ENCODE measurements at places on chromosomes 7 and 10.

GRCh38 chr7:29304756-29305155 is 110.2 kb downstream of the CHN2 start:
- DNase-seq: no peak

DNA sequence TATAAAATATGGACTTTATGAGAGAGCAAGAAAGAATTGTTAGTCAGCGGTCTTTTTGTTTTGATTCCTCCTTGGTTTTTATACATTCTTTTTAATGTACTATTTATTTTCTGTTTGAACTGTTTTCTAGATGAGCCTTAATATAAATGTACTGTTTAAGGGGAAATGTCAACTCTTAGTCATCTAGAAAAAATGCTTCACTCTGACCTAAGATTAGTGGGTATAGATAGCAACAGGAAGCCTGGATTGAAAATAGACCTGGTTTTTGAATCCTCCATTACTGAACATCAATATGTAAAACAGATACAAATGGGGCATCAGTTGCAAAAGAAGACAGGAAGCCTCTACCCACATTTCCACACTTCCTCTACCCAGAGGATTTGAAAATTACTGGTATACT is 87.8 kb downstream of the CHRM2 start:
- peak; percentile 34 for DNase-seq

GRCh38 chr7:107322015-107322414 is 147.8 kb upstream of the GPR22 start:
- DNase-seq: no peak

GRCh38 chr7:91240376-91240941 is 23.8 kb upstream of the FZD1 start:
- no peak for DNase-seq

GRCh38 chr10:120825878-120826769 is 25.0 kb upstream of the WDR11 start:
- DNase-seq: peak; percentile 60

DNA sequence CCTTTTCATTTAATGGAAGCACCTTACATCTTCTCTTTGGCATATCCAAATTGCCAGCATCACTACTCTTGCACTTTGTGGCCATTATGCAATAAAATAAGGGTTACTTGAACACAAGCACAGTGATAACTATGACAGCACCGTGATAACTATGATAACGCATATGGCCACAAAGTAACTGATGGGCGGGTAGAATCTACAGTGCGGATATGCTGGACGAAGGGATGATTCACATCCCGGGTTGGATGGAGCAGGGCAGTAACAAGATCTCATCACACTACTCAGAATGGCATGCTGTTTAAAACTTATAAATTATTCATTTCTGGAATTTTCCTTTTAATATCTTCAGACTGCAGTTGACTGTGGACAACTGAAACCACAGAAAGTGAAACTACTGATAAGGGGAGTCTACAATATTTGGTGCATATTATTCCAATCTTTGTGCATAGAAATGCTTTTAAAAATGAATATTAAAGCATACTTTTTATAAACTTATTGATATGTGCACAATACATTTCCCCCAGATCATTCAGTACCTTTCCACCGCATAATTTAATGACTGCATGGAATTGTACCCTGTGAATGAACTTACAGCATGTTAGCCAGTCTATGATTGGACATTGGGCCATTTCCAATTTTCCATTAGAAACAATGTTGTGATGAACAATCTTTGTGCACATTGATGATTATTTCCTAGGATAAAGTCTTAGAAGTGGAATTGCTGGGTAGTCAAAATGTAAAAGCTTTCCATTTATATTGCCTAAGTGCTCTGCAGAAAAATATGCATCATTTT is 136.4 kb downstream of the WNT2 start:
- no peak for DNase-seq

- DNase-seq: no peak
Observed at GRCh38 chr10:47184273-47184672, 115.7 kb upstream of the GDF10 start.

DNA sequence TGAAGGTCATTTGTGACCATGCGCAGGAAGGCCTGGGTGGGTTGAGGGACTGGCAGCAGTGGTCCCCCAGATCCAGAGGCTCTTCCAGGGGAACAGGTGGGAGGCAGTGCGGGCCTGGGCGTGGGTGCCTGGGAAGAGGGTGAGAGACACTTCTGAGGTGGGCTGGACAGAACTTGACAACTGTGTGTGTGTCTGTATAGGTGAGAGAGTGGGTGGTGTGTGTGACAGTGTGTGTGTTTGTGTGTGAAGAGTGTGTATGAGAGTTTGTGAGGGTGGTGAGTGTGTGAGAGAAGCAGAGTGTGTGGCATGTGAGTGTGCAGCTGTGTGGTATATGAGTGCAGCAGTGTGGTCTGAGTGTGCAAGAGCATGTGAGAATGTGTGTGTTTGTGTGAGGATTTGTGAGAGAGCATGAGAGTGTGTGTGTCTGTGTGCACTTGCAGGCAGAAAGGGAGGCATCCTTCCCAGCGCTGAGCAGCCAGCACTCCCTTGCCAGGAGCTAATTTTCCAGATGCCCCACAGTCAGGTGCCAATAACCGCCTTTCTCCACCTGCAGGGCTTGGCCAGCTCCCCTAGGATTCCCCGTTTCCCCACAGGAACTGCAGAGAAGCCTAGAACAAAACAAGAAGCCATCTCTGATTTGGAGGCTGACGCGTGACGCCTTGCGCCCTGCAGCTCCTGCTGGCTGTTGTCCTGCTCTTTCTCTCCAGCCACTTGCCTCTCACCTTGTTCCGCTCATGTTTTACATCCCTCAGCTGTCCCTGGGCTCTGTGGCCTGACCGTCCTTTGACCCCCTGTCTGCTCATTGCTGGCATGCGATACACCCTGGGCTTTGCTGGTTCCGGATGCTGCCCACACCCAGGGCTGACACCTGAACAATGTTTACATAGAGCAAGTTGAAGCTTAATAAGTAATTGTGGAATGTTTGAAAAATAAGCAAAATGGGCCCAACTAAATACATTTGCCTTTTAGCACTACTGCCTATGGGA is 88.0 kb downstream of the TMEM178B start:
- no peak for DNase-seq

- no peak for DNase-seq
Observed at GRCh38 chr10:28411648-28412047, 108.8 kb upstream of the MPP7 start.

DNA sequence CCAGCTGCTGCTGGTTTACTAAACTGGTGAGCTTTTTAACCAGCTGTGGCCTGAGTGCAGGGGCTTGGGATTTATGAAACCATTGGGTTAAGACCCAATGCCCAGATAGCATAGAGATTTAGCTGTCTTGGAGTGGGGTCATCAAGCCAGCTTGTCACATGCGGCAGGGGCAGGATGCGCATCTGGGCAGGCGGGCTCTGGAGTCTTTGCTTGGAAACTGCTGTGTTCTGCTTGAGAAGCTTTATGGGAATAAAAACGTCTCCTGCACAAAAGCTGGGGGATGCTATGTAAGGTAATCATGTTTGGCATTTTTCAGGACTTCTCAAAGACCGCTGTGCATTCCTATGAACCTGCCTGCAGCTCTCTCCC is 136.3 kb downstream of the MAPK8 start:
- DNase-seq: no peak

DNA sequence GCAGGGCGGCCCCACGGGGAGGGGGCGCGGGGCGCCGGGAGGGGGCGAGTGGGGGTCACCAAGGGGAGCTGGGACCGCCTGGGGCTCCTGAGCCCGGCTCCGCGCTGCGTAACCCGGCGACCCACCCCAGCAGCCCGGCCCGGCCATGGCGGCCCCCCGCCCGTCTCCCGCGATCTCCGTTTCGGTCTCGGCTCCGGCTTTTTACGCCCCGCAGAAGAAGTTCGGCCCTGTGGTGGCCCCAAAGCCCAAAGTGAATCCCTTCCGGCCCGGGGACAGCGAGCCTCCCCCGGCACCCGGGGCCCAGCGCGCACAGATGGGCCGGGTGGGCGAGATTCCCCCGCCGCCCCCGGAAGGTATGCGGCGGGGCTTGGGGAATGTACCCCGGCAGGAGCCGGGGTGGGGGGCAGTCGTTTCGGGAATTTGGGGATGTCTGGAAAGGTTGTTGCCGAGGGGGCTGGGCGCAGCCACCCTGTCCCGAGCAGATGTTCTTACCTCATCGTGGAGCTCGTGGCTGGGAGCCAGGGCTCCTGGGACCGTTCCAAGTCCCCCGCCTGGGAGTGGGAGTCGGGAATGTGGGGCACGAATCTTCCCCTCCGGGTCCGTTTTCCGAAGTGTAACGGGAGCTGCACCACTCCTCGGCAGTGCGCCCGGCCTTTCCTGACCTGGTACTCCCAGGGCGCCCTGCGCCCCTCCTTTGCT is 431 bp downstream of the ZYX start:
- DNase-seq: no peak

GRCh38 chr7:139452958-139453672 is 30.4 kb downstream of the KLRG2 start:
- DNase-seq: no peak

- no peak for DNase-seq
Observed at GRCh38 chr10:112247791-112248190, 35.4 kb upstream of the TECTB start.

GRCh38 chr10:60570896-60571295 is 181.2 kb upstream of the ANK3 start:
- DNase-seq: no peak

GRCh38 chr7:78562191-78562590 is 763.6 kb downstream of the PHTF2 start:
- DNase-seq: no peak

DNA sequence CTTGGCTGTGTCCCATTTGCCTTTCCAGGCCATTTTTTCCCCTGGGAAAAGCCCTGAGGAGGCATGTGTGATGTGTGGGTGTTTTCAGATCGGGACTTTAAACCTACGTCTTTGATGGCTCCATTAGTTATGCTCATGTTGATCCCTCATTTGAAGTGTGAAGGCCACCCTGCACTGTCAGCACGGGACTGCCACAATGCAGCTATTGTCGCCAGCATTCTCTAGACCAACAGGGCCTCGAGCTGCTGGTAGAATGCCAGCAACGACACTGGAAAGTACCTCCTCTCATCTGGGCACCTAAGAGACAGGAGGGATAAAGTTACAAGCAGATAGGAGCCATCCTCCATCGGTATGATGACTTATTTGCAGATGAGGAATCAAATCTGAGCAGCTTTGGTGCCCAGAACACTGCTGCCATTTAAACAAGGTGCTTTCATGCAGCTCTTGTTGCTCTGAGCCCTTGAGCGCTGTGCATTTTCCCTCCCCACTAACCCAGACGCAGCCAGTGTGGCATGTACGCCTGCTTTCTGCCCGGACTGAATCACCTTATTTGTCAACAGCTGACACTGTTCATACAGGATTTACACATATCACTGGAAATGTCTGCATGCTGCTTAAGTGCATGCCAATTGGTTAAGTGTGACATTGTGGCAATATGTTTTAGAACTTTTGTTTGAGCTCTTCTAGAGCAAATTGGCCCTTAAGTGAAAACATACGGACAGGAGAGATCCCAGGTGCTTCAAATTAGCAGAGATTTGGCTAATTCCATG is 175.0 kb upstream of the PITRM1 start:
- DNase-seq: no peak

GRCh38 chr7:134750083-134751062 is 29.1 kb upstream of the CALD1 start:
- DNase-seq: no peak

GRCh38 chr7:123494193-123494796 is 40.1 kb downstream of the IQUB start:
- peak; percentile 58 for DNase-seq

DNA sequence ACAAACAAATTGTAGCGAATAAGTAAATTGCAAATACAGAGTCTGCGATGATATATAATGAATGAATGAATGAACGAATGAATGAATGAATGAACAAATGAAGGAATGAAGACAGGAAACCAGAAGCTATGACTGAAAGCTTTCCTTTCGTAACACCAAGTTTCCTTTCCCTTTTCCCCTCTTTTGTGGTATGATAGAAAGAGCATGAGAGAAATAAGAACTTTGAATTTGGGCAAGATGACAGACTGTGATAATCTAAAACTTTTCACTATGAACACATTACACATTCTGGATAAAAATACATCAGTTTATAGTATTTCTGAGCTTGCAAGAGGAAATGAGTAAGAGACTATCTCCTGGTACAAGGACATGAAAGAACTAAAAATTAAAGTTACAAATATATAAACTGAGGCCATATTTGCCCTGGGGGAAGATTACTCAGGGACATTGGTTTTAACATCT is 8.4 kb upstream of the UCN3 start:
- no peak for DNase-seq

GRCh38 chr7:90701021-90701420 is 104.9 kb downstream of the CDK14 start:
- no peak for DNase-seq

DNA sequence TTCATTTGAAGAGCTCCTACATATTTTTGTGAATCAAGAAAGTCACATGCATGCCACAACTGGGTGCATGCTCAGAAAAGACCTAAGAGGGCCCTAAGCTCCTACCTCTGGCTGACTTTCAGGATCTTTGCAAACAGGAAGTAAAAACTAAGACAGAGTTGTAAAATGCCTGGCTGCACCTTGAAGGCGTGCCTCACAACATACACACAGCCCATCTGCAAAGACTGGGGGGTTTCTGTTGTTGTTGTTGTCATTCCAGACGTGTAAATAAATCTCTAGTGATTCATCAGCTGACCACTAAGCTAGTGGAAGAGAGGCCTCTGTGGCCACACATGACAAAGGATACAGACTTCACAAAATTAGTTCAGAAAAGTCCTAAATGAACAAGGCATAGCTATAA is 31.8 kb downstream of the SMURF1 start:
- DNase-seq: no peak

- DNase-seq: no peak
Observed at GRCh38 chr7:98282703-98283102, 1.2 kb downstream of the BRI3 start.

DNA sequence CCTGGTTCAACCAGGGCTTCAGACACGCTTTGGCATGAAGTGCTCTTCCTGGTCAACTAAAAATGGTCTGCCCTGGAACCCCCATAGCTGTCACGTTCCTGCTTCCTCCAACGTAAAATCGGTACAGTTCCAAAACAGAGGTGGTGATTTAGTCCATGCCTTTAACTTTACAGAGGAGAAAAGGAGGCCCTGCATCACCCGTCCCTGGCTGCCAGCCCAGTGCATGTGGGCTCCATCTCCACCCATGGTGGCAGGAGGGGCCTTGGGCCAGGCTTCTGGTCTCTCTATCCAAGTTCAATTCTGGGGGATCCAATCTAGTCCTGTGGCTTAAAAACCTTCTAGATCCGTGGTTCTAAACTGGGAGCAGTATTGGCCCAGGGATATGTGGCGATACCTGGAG is 18.7 kb downstream of the ECHDC3 start:
- DNase-seq: no peak

GRCh38 chr7:157404845-157405481 is 68.2 kb downstream of the DNAJB6 start:
- no peak for DNase-seq

- DNase-seq: no peak
Observed at GRCh38 chr10:15211464-15211979, 43.0 kb upstream of the NMT2 start.

DNA sequence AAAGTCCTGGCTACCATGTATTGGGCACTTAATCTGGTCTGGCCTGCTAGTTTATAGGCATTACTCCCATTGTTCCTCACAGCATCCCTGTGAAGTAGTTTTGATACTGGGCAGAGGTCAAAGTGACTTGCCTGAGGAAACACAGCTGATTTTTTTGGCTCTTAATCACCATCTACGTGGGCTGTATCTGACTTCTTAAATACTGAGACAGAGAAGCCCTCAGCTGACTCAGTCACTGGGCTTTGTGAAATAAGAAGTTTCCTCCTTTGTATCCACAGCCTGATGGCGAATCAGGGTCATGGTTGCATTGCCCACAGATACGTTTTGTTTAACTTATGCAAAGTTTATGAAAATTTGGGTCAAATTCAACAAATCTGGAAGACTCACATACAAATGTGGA is 13.2 kb downstream of the TACR2 start:
- DNase-seq: no peak
